RKO (cell line): ENCODE measurements at places on chromosomes 11 and 22.

DNA sequence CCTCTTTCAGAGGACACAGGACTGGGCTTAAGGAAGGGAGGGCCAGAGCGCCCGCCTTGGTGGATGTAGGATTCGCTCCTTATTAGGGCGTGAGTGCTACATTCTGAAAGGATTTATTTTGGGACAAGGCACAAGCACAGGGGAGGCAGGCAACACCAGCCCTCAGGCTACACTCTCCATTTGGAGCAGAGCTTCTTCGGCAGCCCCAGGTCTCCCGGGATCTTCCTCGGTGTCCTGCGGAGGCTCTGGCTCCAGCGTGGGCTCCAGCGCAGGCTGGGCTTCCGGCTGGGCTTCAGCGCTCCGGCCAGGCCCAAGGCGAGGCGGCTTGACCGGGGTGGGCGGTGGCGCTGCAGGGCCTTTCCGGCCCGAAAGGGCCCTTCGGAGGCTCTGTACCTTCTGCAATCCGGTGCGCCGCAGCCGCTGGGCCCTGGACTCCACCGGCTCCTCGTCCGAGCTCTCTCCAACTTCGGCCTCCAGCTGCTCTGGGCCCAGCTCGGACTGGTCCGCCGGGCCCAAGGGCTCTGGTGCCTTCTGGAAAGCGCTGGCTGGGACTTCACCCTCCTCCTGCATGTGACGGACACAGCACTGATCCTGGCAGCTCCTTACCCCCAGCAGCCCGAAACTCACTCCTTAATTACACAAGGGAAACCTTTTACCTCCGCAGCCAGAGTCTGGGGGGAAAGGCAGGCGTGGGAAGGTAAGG, 1.1 kb downstream of the CAVIN3 start:
- DNase-seq = no peak

DNA sequence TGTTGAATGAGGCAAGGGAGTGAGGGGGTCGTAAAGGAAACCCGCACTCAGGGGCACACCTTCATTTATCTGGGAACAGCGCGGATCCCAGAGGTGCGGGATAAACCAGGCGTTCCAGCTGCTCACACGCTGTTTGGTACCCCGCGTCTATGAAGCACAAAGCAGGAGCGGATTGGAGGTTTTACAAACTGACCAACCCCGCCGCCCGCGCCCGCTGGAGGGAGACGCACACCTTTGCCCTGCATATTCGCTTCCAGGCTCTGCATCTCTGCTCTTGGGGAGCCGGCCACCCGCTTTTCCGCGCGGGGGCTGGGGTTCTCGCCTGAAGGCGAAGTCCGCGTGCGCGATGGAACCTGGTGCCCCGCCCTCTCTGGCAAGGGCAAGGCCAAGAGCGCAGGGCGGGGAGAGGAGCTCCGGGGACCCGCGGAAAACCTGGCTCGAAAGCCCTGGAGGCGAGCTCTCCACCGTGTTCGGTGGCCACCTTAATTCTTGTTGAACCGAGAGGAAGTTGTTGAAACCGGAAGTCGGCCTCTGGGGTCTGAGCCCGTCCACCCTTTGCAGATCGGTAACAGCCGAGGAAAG, 6.8 kb upstream of the ALX4 start:
- DNase-seq = no peak

GRCh38 chr11:118633979-118634378, 26.6 kb downstream of the PHLDB1 start:
- DNase-seq = no peak

GRCh38 chr22:45984316-45984916, 7.5 kb upstream of the WNT7B start:
- no peak for DNase-seq

- no peak for DNase-seq
Observed at GRCh38 chr11:65786786-65787636, at the start of gene OVOL1. OVOL1 (plus strand) TSS chr11:65787063; CDS start chr11:65787374, 311 bp downstream.

DNA sequence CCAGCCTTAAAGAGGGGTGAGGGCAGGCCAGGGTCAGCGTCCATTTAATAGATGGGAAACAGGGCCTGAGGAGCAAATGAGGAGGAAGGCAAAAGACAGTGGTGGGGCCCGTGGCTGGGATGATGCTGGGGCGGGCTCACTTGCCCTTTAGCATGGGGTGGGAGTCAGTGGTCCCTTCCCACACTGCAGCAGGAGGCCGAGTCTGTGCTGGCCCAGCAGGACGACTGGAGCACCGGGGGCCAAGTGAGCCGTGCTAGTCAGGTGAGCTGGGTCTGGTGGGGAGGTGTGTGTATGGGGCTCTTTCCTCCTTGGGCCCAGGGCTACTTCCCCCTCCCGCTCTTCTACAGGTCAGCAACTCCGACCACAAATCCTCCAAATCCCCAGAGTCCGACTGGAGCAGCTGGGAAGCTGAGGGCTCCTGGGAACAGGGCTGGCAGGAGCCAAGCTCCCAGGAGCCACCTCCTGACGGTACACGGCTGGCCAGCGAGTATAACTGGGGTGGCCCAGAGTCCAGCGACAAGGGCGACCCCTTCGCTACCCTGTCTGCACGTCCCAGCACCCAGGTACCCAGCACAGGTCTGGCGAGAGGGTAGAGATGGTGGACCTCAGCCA, 12.8 kb downstream of the SCYL1 start:
- DNase-seq = no peak

- no peak for DNase-seq
Observed at GRCh38 chr22:37880668-37881440, 25.2 kb upstream of the MICALL1 start.

- DNase-seq = no peak
Observed at GRCh38 chr22:45627489-45628233, 44.0 kb upstream of the ATXN10 start.

DNA sequence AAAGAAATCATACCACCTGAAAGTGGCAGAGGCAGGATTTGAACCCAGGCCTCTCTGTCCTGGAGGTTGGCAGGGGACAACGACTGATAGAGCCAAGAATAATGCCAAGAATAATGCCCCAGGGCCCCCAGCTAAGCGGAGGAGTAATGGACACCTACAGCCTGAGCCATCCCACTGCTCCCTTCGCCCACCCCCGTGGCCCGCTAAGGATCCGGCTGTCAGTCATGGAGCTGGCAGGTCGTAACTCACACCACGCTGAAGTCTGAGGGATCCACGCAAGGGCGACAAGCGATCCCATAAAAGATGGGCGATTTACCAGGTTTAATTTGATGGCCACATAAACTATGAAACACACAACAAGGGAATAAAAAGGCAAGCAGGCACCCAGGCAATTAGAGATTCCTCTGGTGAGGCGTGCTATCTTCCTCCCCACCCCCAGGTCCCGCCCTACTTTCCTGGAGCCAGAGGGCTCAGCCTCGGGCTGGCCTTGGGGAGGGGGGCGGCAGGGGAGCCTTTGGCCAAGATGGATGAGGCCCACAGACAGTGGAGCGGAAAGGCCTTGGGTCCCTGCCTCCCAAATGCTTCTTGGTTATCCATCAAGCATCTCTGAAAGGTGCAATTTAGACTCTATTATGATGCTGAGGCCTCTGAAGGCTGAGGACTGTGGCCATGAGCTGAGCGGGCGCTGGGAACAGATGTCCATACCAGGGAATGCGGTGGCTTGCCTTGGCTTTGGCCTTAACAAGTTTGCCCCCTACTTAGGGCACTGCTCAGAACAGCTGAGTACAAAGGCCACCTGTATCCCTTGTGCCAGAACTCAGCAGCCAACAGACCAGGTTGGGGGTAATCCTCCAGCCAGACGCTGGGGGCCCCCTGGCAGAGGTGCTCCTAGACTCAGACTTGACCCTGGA, 55.2 kb downstream of the MACROD1 start:
- no peak for DNase-seq

- no peak for DNase-seq
Observed at GRCh38 chr22:42906605-42907348, 49.7 kb upstream of the ARFGAP3 start.

DNA sequence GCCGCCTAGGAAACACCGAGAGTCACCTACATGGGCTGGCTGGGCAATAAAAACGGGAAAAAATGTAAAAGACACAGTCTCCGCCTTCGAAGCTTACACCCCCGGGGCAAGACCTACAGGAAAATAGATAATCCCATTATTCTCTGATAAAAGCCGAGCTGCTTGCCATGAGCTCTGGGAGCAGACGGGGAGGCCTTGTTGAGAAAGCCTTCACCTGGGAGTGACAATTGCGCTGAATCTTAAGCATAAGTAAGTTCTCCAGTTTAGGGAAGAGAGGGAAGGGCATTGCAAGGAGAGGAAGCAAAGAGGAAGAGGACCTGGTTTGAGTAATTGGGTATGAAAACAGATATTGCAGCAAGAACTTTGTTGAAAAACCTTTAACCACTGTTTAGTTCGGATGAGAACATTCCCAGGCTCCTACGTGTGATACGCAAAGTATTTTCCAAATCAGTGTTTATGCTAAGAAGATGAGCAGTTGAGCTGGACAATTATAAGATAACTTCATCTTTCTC, 813 bp upstream of the BTBD10 start:
- no peak for DNase-seq

GRCh38 chr22:46119729-46120419, 30.5 kb upstream of the PPARA start:
- no peak for DNase-seq

DNA sequence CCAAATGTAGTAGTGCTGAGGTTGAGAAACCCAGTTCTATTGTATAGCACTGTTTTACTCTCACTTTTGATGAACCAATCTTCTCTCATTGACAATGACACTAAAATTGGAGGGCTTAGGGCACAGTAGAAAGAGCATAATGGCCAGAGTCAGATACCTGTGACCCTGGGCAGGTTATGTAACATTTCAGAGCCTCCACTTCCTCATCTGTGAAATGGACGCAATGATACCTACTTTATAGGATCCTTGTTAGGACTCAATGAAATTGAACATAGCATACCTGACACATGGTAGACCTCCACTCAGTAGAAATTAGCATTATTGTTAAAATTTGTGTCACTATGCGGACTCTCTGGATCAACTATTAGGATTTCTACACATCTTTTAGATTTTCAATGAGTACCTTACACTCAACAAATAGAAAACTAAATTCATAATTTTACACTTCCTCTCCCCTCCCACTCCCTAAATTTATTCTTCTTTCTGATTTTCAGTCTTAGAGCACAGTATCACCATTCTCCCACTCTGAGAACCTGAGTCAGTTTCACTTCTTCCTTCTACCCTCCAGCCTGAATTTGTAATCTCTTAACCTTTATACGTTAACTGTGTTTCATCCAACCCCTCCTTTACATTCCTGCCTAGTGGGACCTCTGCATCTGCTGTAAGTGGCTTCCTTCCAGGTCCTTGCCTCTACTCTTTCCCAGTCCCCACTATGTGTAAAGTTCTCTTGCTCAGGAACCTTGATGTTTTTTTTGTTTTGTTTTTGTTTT, 78.3 kb downstream of the MICAL2 start:
- no peak for DNase-seq

- DNase-seq = no peak
Observed at GRCh38 chr11:112394304-112394703, 133.6 kb upstream of the PLET1 start.

GRCh38 chr22:44575381-44576268, 77.6 kb upstream of the RTL6 start:
- no peak for DNase-seq

- DNase-seq = no peak
Observed at GRCh38 chr22:32555581-32555980, 81.0 kb downstream of the FBXO7 start.

GRCh38 chr11:130826572-130826971, 89.7 kb downstream of the SNX19 start:
- DNase-seq = no peak

- DNase-seq = no peak
Observed at GRCh38 chr11:119038884-119039283, 8.2 kb upstream of the SLC37A4 start.

DNA sequence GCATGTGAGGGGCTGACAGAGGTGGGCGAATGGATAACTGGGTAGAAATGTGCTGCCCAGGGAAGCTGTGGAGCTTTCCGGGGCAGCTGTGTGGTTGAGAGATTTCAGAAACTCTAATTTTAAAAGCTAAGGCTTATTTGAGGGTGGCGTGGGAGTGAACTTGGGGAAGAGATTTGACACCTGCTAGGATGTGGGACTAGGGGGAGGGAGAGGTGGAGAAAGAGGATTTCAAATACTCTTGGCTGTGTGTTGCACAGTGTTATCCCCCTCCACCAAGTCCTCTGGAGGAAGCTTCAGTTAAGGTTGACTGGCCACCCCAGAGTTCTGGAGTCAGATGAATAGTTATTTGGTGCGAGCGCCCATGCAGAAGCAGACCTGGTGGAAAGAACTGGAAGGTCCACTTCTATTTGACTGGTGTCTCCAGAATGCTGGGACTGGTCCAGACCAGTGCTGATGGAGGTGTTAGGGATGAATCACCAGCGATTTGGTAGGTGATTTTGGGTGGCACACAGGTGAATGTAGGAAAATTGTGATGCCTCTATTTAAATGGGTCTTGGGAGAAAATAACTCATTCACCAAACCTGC, 72.8 kb upstream of the ALX4 start:
- DNase-seq = no peak

DNA sequence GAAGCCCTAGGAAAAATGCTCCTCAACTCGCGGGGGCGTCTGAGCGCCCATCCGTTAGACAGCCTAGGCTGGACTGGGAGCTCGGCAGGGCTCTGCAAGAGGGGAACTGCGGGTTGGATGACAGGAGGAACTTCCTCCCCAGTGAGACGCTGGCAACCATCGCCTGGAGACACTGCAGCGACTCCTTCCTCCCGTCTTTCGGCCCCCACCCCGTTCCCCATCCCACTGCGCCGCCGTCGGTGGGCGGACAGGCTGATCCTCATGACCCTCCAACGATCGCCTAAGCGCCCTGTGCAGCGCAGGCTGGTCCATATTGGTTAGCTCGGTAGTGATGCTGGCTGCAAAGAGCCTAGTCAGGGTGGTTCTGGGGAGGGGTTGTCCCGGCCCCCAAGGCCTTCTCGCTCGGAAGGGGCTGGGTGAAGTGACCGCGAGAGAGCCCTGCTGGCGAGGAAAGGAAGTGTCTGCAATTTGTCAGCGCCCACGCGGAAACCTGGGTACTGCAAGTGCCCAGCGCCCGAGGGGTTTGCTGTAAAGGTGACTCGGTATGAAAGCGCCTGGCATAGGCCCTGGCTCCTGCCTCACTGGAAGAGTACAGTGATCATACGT, 638 bp downstream of the NRGN start:
- DNase-seq = peak; percentile 65

- no peak for DNase-seq
Observed at GRCh38 chr11:18710545-18710944, 12.0 kb downstream of the TMEM86A start.

DNA sequence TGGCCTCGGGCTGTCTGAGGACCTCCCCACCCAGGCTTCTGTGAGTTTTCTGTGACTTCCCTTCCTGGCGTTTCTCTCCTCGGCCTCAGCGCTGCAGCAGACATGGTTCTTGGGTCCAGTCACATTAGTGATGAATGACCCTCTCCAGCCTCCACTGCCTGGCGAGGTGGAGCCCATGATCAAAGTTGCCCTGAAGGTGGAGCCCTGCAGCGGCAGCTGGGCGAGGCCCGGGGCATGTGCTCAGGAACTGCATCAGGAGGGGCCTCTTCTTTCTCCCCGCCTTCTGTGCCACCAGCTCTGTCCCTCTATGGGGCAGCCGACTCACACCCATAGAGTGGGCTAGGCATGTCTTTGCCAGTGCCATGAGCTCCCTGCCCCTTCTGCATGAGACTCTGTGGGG, 1079.7 kb downstream of the TBC1D22A start:
- no peak for DNase-seq

GRCh38 chr22:45319324-45319685, 9.6 kb downstream of the FAM118A start:
- no peak for DNase-seq
